ENCODE measurements at places on chromosomes 3 and 15.

- no peak for DNase-seq
Measured at GRCh38 chr3:21055015-21055414, 696.0 kb downstream of the ZNF385D start.

DNA sequence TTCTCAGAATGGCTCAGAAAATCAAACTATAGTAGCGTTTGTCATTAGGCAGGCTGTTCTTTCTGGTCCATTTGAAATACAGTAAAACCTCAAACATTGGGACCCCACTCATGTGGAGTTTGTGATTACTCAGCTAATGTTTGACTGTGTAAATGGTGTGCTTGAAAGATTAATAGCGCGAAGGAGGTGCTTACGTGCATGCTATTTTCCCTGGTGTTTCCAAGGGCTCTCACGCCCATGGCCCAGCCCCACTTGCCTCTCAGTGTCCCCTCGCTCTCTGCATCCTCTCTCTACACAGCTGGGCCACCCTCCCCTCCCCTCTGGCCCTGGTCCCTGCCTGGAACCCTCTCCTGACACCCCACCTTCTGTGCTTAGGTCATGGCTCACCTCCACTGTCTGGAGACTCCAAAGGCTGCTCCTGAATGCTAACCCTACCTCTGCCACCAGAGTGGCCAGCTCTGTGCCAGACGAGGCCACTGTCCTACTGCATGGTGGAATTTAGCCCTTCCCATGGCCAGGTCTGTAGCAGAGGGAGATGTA lies 194.2 kb downstream of the PLCL2 start:
- DNase-seq: no peak

DNA sequence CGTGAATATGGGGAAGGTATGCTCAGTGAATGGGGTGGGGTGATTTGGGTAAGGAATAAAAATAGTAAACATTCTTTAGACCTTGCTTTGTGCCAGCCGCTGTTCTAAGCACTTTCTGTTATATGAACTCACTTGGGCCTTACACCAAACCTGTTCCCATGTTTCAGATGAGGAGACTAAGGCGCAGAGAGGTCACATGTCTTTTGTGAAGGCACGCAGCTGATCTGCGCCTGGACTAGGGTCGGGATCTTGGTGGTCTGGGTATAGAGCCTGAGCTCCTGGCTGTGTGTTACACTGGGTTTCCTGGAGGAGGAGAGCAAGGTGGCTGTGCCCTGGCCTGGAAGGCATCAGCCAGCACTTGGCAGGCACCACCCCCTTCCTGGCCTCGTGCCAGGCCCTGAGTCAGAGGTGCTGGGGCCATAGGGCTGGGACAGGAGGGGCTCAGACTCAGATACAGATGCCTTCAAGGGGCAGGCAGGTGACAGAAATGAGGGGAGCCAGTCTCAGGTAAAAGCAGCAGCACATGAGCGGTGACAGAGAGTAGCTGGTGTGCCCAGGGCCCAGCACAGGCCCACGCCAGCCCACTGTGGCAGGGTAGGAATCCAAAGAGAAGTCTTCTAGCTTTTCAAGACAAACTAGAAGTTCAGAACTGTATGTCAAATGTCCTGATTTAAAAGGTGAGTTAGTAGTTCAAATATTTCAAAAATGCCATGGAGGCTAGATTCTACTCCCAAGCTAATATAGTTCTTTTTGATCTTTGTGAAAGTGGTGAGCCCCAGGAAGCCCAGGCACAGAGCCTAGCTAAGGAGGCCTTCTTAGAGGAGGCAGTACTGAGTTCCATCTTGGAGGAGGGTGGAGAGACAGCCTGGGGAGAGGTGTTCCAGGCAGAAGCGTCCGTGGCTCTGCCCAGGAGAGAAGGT lies 83.1 kb downstream of the DNAJB8 start:
- peak; percentile 90 for DNase-seq

GRCh38 chr15:56736308-56736707 lies 3.0 kb upstream of the ZNF280D start:
- DNase-seq: no peak

DNA sequence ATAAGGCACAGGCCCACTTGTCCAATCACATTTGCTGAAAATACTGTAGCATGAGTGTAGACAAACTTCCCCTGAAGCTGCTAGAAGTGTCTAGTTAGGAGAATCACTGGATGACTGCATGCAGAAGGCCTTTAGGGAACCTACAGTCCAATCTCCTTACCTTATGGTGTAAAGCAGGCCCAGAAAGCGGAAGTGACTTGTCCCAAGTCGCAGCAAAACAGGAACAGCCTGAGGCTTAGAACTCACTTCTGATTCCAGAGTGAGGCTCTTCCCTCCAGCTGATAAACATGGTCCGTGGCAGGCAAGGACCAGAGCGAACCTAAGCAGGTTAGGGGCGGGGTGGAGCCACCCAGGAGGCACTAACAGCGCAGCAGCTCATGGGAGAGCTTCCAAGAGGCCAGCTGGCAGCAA lies 2.5 kb downstream of the GRAMD2A start:
- no peak for DNase-seq

- DNase-seq: peak; percentile 53
Measured at GRCh38 chr15:85289677-85290365, 90.6 kb upstream of the AKAP13 start.

GRCh38 chr3:151537726-151538125 lies 76.9 kb upstream of the IGSF10 start:
- no peak for DNase-seq

GRCh38 chr3:172104471-172105072 lies 65.2 kb downstream of the FNDC3B start:
- no peak for DNase-seq

GRCh38 chr15:77144492-77145070 lies 73.7 kb upstream of the TSPAN3 start:
- peak; percentile 5 for DNase-seq

DNA sequence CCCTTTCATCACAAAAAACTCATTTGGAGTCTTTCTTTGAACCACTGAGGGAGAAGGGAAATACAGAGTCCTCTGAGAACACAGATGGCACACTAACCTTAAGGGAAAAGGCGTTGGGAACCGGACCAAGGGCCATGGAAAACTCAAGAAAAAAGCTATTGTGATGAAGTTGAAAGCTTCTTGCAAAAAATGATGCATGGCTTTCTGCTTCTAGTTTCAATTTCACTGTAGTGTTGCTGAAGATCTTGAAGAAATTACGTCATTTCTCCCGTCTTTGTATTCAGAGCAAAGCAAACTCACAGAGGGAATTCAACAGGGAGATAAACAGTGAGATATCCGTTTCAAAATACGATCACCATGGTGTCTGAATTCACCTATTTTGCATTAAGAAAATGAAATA lies 642.3 kb upstream of the ADAMTS9 start:
- DNase-seq: no peak

- no peak for DNase-seq
Measured at GRCh38 chr3:133295199-133295901, 104.5 kb upstream of the BFSP2 start.

DNA sequence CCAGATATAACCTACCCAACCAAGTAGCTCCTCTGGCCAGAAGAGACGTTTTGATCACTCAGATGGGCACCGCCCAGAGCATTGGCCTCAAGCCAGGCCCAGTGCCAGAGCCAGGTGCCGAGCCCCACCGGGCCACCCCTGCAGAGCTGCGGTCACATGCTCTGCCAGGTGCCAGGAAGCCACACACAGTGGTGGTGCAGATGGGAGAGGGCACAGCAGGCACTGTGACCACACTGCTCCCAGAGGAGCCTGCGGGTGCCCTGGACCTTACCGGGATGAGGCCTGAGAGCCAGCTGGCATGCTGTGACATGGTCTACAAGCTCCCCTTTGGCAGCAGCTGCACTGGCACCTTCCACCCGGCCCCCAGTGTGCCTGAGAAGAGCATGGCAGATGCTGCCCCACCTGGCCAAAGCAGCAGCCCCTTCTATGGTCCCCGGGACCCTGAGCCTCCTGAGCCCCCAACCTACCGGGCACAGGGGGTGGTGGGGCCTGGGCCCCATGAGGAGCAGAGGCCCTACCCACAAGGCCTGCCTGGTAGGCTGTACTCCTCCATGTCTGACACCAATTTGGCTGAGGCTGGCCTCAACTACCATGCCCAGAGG lies 19.1 kb upstream of the APEH start:
- DNase-seq: no peak

- no peak for DNase-seq
Measured at GRCh38 chr3:114411190-114411668, 117.4 kb downstream of the TIGIT start.

GRCh38 chr3:95718168-95718567 lies 1096.2 kb upstream of the EPHA6 start:
- DNase-seq: no peak

GRCh38 chr3:151393146-151393830 lies 8.7 kb upstream of the P2RY12 start:
- DNase-seq: no peak

DNA sequence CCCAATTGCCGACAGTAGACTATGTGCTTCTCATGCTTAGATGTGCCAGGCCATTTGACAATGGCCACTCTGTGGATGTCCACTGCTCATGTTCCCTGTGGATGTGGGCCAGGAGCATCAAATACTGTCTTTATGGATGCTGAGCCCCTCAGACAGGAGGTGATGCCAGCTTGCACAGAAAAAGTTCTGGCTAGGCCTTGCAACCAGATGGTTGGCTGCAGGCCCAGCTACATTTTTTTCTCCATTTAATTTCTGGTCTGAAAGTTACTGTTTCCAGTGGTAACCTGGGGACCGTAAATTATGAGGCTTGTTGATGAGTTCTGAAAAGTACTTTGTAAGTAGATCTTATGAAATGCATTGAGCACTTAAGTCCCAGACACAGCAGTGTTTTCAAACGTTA lies 228.5 kb downstream of the CHL1 start:
- no peak for DNase-seq

DNA sequence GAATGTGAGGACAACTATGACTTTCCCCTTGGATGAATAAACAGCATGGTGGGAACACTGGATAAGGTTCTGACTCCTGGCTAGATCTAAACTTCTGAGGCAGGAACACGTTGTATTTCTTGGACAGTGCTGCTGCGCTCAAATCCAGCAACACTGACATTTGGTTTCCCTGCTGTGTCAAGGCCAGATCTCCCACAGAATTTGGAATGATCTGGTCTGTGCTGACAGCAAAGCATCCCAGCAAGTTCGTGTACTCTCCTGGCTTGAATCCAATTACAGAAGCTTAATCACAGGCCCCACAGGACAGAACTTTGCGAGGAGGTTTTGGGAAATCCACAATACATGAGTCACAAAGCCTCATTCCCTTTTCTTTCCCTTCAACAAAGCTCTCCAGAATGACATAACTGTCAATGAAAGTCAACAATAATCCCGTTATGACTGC lies 92.5 kb downstream of the ADAMTS9 start:
- DNase-seq: peak; percentile 6

DNA sequence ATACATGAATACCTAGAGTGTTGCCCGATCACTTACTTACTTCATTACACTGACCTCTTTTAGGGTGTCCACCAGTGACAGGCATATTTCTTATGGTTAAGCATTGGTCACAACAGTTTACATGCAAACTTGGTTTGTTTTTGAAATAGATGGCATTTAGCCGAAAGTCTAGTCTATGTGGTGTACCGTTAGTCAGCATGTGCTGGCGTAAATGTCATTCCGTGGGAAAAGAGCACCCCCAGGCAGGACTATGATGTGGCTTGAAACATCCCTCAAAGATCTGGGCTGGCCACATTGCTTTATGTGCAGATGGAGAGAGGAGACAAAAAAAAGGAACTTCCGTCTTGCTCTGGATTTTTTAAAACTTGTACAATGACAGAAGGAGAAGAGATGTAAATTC lies 357.0 kb upstream of the ICE2 start:
- no peak for DNase-seq

- DNase-seq: peak; percentile 38
Measured at GRCh38 chr15:89171136-89172072, 50.0 kb downstream of the RLBP1 start.

- peak; percentile 27 for DNase-seq
Measured at GRCh38 chr3:64188810-64189560, 36.3 kb downstream of the PRICKLE2 start.

- DNase-seq: no peak
Measured at GRCh38 chr3:7953449-7954014, 548.1 kb upstream of the LMCD1 start.

DNA sequence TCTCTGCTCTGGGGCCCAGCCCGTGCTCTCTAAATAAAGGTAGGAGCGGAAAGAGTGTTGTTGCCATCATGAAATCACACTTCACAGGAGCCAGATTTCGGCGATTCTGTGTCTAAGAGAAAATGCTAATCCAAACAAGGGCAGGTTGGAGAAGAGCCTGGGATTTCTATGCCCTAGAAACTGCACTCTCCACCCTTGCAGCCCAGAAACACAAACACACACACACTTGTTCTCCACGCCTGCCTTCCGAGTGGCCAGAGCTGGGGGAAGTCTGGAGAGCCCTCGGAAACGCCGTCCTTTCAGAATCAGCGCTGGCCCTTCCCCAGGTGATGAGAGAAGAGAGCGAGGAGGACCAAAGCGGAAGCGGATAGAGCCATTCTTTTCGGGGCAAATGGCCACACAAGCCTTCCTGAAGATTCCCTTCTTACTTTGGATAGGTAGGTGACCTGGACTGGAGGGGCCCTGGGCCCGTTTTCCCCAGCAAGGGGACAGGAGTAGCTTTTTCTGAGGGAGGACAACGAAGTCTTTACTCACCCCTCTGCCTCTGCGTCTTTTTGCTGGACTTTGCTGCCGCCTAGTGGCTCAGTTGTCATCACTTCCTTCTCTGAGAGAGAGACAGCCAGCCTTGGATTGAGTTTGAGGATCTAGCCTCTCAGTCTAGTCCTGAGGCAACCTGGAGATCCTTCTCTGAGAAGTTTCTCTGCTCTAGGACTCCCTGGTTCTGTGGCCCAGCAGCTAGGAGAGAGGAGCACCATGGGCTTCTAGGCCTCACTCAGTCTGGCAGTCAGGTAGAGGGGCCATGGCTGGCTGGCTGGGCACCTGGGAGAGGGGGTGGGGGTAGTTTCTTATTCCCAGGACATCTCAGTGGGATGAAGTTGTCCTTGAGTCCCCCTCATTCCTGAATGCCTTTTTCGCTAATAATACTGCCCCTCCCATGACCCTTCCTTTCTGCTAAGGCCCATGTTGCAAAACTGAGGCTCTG lies 37.7 kb downstream of the SENP8 start:
- peak; percentile 85 for DNase-seq

DNA sequence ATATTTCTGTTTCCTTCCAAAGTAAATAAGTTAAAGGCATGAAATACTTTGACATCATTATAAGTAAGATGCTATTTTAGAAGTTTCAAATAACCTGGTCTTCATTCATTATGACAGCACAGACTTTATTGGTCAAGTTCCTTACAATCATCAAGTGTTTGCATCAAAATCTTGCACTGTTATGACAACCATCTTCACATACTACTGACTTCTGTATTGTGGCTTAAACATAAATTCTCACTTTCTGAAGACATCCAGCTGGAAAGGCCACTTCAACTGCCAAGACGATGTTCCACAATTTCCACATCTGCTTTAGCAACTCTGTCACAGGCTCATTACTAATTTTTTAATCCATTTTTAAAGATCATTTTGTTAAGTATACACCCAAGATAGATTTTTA lies 408.0 kb downstream of the MECOM start:
- DNase-seq: no peak

DNA sequence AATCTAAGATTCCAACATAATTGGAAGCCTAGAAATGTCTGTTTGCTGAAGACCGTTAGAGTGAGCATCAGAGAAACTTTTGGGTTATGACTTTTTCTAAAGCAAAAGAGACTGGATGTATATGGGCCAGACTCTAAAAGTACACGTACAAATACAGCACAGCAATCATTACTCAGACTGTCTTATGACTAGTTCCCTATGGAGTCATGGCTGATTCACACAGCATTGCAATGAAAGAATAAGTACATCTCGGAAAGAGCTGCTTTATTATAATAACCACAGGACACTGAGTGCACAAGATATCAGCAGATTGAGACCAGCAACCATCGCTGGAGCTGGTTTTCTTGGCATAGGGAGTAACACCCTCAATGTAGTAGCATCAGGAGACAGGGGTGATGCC lies 618.6 kb downstream of the NLGN1 start:
- DNase-seq: no peak

- DNase-seq: no peak
Measured at GRCh38 chr3:156768390-156768789, 57.8 kb upstream of the LEKR1 start.
